ENCODE measurements at places on chromosomes 11 and 22. TPM values are rescaled to one million over a fixed set of nuclear protein-coding genes. Genes with fewer than 3 reads are reported as not detected.
A peak's percentile ranks its signal among the peaks of the same experiment; 100 is the strongest.

GRCh38 chr11:64165481-64165841 is 452 bp downstream of the MACROD1 start:
- no peak overlapping the region for H3K4me3 ChIP-seq
- no peak overlapping the region for H3K27ac ChIP-seq
- no peaks in the 10 kb centered on the region for H3K27me3 ChIP-seq
- H3K4me1 ChIP-seq: peaks cover 19% of the 10 kb centered on the region
- no peaks in the 10 kb centered on the region for H3K36me3 ChIP-seq

DNA sequence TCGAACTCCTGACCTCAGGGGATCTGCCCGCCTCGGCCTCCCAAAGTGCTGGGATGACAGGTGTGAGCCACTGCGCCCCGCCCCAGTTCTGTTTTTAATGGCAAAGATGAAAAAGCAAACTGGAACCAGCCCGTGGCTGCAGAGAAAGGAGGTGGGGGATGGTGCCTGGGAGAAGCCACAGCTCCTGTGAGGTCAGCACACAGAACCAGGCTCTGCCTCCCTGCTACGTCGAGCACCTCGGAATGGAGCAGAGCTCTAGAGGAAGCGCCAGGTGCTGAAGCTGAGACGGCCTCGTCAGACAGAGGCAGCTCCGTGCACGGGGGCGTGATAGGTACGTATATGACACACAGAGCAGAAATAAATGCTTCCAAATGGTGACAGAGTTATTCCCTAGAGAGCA is 8.5 kb downstream of the DRD4 start:
- no peak for DNase-seq
- no peaks in the 10 kb centered on the region for H3K27me3 ChIP-seq
- H3K36me3 ChIP-seq: peaks cover 3% of the 10 kb centered on the region
- H3K4me3 ChIP-seq: peak overlapping the region; percentile 28

DNA sequence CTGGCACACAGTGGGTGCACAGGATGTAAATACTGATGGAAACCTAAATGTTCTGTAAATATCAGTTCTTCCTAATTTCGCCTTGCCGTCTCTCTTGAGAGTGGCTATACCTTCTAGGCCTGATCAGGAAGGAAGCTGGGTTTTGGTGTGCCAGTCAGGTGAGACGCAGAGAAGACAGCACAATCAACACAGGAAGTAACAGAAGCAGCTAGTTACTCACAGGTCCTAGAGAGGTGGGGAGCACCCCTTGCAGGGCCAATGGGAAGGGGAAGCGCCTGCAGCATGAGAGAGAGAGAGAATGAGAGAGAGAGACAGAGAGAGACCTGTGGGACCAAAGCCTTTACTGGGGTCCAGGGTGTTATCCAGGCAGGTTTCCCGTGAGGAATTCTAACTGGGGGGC is 80.8 kb downstream of the FBLN1 start:
- H3K27ac ChIP-seq: peak overlapping the region; percentile 37
- H3K36me3 ChIP-seq: peaks cover 8% of the 10 kb centered on the region
- peaks cover 10% of the 10 kb centered on the region for H3K4me1 ChIP-seq
- peak; percentile 10 for DNase-seq

DNA sequence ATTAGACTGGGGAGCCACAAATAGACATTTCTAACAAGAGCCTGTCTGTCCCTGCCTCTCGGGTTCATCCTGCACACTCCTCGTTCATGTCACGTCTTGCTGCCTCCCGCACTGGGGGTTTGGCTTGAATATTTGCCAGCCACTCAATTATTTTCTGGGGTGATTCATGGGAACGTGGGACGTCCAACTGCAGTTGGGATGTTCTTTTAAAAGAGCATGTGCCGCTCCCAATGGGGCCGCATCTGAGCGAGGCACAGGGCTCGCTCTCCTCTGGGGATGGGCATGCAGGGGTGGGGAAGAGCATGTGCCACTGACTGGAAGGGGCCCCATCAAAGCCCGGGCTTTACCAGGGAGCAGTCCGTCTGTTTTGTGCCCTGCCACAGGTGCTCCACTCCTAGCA is 43.4 kb downstream of the PARVG start:
- no peak overlapping the region for H3K27ac ChIP-seq
- peaks cover 16% of the 10 kb centered on the region for H3K36me3 ChIP-seq
- H3K4me1 ChIP-seq: no peaks in the 10 kb centered on the region
- H3K27me3 ChIP-seq: peaks cover 19% of the 10 kb centered on the region

DNA sequence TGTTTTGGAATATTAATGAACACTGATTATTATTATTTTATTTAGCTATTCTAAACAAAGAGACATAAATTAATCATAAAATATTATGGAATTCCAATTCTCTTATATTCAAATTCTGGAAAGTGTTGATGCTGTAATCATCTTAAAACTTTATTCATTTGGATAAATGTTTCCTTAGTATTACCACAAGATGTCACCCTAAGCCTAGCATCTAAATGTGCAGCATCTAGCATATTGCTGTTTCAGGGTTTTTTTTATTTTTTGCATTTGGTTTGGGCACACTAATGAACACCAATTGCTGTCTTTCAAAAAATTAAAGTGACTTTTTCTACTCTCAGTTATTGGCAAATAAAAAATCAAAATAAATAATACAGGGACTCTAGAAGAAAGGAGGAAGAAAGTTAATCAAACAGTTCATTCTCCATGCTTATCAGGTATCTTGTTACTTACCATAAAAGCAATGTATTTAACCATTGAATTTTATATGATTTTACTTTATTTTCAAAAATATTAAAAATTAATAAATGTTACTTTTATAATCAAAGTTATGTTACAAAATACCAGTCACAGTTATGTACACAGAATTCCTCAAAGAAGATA is 31.8 kb downstream of the DLG2 start:
- DNase-seq: peak; percentile 22
- H3K36me3 ChIP-seq: no peaks in the 10 kb centered on the region
- no peaks in the 10 kb centered on the region for H3K4me1 ChIP-seq
- H3K27ac ChIP-seq: no peak overlapping the region
- no peak overlapping the region for H3K4me3 ChIP-seq

DNA sequence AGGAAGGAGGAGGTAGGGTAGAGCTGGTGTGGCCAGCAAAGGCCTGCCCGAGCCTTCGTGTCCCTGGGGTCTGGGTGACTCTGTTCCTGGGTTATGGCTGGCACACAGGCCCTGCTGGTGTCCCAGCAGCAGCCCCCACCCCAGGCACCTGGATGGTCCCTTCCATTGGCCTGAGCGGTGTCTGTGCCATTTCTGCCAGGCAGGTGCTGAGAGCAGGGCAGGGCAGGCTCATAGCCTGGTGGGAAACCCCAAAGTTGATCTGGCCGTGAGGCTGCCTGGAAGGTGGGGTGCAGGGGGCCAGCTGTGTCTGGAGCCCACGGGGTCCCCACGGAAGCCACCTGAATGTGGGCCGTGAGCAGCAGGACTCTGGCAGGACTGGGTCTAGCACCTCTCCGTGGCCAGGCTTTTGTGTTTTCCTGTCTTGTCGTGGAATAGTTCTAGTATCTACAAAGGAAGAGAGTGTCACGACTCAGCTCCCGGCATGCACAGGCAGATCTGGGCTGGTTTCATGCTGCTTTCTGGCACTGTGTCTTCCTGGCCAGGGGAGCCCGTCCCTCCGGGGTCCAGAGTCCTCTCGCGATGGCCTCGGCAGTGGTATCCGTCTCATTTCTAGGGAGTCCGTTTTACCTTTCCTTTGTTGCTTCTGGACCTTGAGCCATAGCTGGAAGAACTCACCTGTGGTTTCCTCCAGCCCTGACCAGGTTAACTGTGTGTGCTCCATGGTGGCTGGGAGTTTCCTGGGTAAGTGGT is 83.7 kb downstream of the KCNQ1 start:
- peaks cover 49% of the 10 kb centered on the region for H3K4me1 ChIP-seq
- H3K36me3 ChIP-seq: no peaks in the 10 kb centered on the region
- peaks cover 16% of the 10 kb centered on the region for H3K27me3 ChIP-seq
- H3K27ac ChIP-seq: no peak overlapping the region
- DNase-seq: no peak

GRCh38 chr22:25167082-25167481 is 32.6 kb upstream of the CRYBB3 start:
- no peak overlapping the region for H3K4me3 ChIP-seq
- H3K27me3 ChIP-seq: no peaks in the 10 kb centered on the region
- no peak for DNase-seq
- no peaks in the 10 kb centered on the region for H3K36me3 ChIP-seq

- H3K36me3 ChIP-seq: no peaks in the 10 kb centered on the region
- H3K27me3 ChIP-seq: peaks cover 44% of the 10 kb centered on the region
- no peak overlapping the region for H3K4me3 ChIP-seq
- no peaks in the 10 kb centered on the region for H3K4me1 ChIP-seq
Observed at GRCh38 chr11:4619514-4619913, 11.5 kb upstream of the TRIM68 start.

GRCh38 chr11:86013713-86014112 is 55.2 kb downstream of the PICALM start:
- no peak overlapping the region for H3K4me3 ChIP-seq
- no peak for DNase-seq
- peaks cover 12% of the 10 kb centered on the region for H3K4me1 ChIP-seq
- H3K27ac ChIP-seq: no peak overlapping the region

- H3K27me3 ChIP-seq: peaks cover 21% of the 10 kb centered on the region
- DNase-seq: no peak
- no peaks in the 10 kb centered on the region for H3K36me3 ChIP-seq
Observed at GRCh38 chr11:7973011-7973410, 7.8 kb upstream of the NLRP10 start.

- H3K36me3 ChIP-seq: no peaks in the 10 kb centered on the region
- H3K4me3 ChIP-seq: no peak overlapping the region
- H3K4me1 ChIP-seq: peaks cover 13% of the 10 kb centered on the region
- DNase-seq: no peak
- H3K27me3 ChIP-seq: no peaks in the 10 kb centered on the region
Observed at GRCh38 chr11:46692450-46692849, 8.0 kb downstream of the ARHGAP1 start.

DNA sequence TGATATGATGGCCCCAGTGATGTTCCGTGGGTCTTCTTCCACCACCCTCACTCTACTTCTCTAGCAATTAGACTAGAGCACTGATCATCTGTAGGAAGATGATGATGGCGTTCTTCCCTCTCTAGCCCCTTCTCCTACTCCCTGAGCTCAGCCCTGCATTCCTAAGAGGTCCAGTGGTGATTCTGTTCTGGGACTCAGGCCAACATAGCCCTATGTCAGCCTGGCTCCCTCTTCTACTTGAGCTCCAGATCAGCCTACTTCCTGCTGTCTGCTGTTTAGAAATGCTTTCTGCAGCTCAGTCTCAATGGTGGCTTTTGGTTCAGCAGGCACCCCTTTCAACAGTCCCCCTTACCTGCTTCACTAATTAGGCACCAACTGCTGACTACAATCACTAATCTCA is 86.1 kb upstream of the ZBED5 start:
- no peaks in the 10 kb centered on the region for H3K36me3 ChIP-seq
- peaks cover 20% of the 10 kb centered on the region for H3K27me3 ChIP-seq
- no peak overlapping the region for H3K27ac ChIP-seq
- DNase-seq: no peak
- no peak overlapping the region for H3K4me3 ChIP-seq
- H3K4me1 ChIP-seq: no peaks in the 10 kb centered on the region

GRCh38 chr22:25083807-25084200 is 115.9 kb upstream of the CRYBB3 start:
- peaks cover 16% of the 10 kb centered on the region for H3K4me1 ChIP-seq
- no peak overlapping the region for H3K4me3 ChIP-seq
- DNase-seq: no peak
- no peak overlapping the region for H3K27ac ChIP-seq
- no peaks in the 10 kb centered on the region for H3K36me3 ChIP-seq
- H3K27me3 ChIP-seq: no peaks in the 10 kb centered on the region

GRCh38 chr22:20652582-20652981 is 121.3 kb upstream of the SERPIND1 start:
- peaks cover 11% of the 10 kb centered on the region for H3K27me3 ChIP-seq
- no peak overlapping the region for H3K27ac ChIP-seq
- H3K4me1 ChIP-seq: no peaks in the 10 kb centered on the region
- no peaks in the 10 kb centered on the region for H3K36me3 ChIP-seq
- H3K4me3 ChIP-seq: no peak overlapping the region
- no peak for DNase-seq

GRCh38 chr11:34749666-34750659 is 129.1 kb downstream of the EHF start:
- no peak for DNase-seq
- H3K27ac ChIP-seq: no peak overlapping the region
- H3K4me3 ChIP-seq: no peak overlapping the region
- no peaks in the 10 kb centered on the region for H3K27me3 ChIP-seq
- no peaks in the 10 kb centered on the region for H3K36me3 ChIP-seq

- H3K27me3 ChIP-seq: peaks cover 36% of the 10 kb centered on the region
- H3K4me1 ChIP-seq: peaks cover 4% of the 10 kb centered on the region
- H3K36me3 ChIP-seq: no peaks in the 10 kb centered on the region
- H3K27ac ChIP-seq: no peak overlapping the region
Observed at GRCh38 chr22:49350441-49351121, 477.1 kb downstream of the BRD1 start.

DNA sequence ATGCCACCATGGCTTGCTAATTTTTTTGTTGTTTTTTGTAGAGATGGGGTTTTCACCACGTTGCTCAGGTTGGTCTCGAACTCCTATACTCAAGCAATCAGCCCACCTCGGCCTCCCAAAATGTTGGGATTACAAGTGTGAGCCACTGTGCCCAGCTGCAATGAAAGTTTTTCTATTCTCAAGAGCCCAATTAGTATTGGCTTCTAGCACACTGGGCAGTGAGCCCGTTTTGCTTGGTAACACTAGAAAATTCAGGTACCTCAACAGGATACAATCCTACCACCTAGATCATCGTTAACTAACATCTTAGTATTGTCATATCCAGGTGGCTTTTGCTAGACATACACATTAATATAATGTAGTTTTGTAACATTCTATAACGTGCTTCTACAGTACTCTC is 19.0 kb downstream of the SEC14L3 start:
- no peak overlapping the region for H3K27ac ChIP-seq
- H3K36me3 ChIP-seq: no peaks in the 10 kb centered on the region
- peaks cover 42% of the 10 kb centered on the region for H3K27me3 ChIP-seq
- DNase-seq: no peak

DNA sequence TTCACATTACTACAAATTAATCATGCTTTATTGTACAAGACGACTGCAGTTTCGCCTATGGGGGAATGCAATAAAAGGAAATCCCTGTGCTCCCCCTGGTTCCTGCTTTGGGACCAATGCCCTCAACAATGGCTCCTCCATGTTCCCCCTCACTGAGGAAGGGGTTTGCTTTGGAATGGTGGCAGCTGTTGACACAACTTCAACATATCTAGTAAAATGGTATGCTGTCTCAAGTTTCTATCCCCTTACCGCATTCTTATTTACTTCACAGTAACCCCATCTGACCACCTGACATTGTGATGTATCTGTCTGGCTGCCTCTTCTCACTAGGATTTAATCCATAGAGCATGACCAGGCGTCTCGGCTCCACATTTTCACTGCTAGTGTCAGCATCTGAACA is 48.8 kb downstream of the PIWIL3 start:
- no peaks in the 10 kb centered on the region for H3K36me3 ChIP-seq
- no peak for DNase-seq
- no peak overlapping the region for H3K27ac ChIP-seq
- peaks cover 20% of the 10 kb centered on the region for H3K27me3 ChIP-seq

The SUSD2 gene
- not detected for polyA plus RNA-seq

The ALX4 gene
- not detected for polyA plus RNA-seq

The RAB30 gene
- polyA plus RNA-seq: 108 TPM

The RASL10A gene
- not detected for polyA plus RNA-seq
